ENCODE measurements at places on chromosomes 6 and 20.

- no peak for DNase-seq
Observed at GRCh38 chr6:836276-836853, 143.4 kb upstream of the EXOC2 start.

GRCh38 chr6:43990275-43990626 is 137.0 kb downstream of the MRPL14 start:
- DNase-seq: no peak

DNA sequence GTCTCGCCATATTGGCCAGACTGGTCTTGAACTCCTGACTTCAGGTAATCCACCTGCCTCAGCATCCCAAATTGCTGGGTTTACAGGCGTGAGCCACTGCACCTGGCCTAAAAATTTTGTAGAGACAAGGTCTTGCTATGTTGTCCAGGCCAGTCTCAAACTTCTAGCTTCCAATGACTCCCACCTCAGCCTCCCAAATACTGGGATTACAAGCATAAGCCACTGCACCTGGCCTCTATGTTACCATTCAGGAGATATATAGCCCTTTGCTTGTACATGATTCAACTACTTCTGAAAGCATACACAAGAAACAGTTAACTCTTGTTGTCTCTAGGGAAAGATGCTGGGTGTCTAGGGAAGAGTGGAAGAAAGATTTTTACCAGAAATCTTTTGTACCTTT is 19.0 kb upstream of the NCOA3 start:
- DNase-seq: no peak

GRCh38 chr6:46315589-46315988 is 144.8 kb upstream of the ENPP5 start:
- no peak for DNase-seq

- no peak for DNase-seq
Observed at GRCh38 chr20:41344477-41344876, 3.9 kb downstream of the LPIN3 start.

All from midbrain (tissue), 1 donor.